ENCODE measurements at places on chromosomes 11 and 22.

GRCh38 chr22:28884747-28885350 is 1.5 kb downstream of the ZNRF3 start:
- no peak for DNase-seq

DNA sequence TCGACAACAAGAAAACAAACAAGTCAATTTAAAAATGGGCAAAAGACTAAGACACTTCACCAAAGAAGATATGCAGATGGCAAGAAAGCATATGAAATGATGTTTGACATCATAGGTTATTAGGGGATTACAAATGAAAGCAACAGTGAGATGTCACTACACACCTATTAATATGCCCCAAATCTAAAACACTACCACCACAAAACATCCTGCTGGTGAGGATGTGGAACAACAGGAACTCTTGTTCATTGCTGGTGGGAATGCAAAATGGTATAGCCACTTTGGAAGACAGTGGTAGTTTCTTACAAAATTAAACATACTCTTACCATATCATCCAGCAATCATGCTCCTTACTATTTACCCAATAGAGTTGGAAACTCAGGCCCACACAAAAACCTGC is 29.0 kb downstream of the PRRG4 start:
- no peak for DNase-seq

DNA sequence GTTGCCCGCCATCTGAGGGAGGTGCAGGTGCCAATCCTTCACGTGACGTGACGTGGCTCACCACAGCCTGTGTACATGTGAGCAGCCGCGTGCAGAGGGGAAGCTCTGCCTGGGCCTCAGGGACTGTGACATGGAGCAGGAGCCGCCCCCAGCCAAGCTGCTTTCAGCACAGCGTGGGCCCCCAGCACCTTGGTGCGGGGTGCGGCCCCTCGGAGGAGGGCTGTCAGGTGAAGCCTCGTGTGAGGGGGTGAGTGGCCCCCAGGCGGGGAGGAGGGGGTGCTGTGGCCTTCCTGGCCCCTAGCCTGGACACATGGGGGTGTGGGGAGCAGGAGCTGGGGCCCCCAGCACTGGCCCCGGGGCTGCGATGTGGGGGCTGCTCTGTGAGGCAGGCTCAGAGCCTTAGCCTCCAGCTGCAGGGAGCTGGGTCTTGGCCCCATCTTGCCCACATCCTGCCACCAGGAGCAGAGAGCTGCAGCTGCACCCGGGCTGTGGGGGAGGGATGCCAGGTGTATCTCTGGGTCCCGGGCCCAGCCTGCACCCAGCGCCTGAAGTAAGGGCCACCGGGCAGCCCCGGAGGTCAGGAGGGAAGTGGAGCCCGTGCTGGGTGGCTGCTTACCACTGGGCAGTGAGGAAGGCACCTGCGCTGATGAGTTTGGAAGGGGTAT is at the start of gene ADORA2A:
Gene ADORA2A (plus strand): TSS at position 100 of the 665 bp plus-strand sequence. CDS start 5,806 bp downstream, outside the sequence.
- DNase-seq: peak; percentile 67

- no peak for DNase-seq
These were observed 1.0 kb downstream of the MOGAT2 start for GRCh38 chr11:75718419-75719339.

DNA sequence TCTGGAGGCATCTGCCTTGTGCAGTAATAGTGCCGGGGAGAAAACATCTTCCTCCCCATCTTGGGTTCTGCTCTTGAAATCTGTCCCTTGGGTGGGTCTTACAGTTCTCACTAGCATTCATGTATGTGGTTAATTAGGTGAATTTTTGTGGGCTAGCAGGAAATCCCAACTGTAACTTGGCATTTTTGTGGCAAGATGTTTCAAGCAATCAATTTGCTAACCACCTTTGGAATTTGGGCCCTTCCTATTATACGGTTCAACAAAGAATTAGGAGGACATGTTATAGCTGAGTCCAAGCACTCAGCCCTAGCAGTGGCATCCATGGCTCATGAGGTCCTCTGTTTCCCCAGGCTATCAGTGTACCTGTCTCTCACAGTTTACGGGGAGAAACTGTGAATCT is 89.1 kb upstream of the MTNR1B start:
- no peak for DNase-seq

GRCh38 chr11:128407962-128408361 is 179.4 kb downstream of the ETS1 start:
- DNase-seq: no peak

GRCh38 chr11:92843455-92843854 is 126.0 kb upstream of the MTNR1B start:
- no peak for DNase-seq

- no peak for DNase-seq
These were observed 4.3 kb upstream of the OR52E1 start for GRCh38 chr11:5065027-5065426.

DNA sequence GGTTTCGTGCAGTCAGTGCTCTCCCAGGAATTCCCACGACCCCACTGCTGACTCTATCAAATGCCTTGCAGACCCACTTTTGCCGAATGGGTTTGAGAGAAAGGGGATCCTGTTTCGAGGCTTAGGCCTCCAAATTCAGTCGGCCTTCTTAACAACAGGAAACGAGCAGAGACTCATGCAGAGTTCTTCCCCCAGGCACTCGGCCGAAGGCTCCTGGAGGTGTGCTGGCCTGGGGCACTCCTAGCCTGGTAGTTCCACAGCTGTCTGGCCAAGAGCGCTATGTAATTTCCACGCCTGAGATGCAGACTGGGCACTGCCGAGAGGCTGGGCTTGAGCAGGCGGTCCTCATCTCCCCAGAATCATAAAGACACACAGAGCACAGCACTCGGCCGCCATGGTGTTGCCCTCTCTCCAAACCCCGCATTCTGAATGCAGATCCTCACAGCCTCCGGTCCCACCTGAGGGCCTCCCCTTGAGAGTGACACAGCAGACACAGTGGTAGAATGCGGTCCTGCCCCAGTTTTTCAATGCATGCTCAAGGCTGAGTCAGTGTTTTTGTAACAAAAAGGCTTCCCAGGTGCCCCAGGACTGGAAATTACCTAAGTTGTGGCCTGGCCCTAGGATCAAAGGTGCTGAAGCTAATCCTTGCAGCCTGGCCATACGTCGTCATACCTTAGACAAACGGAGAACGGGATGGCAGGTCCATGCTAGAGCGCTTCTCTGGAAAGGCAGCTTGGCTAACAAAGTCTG is 30.2 kb upstream of the BID start:
- DNase-seq: no peak

- DNase-seq: no peak
These were observed 396.4 kb downstream of the METTL15 start for GRCh38 chr11:28504555-28505110.

DNA sequence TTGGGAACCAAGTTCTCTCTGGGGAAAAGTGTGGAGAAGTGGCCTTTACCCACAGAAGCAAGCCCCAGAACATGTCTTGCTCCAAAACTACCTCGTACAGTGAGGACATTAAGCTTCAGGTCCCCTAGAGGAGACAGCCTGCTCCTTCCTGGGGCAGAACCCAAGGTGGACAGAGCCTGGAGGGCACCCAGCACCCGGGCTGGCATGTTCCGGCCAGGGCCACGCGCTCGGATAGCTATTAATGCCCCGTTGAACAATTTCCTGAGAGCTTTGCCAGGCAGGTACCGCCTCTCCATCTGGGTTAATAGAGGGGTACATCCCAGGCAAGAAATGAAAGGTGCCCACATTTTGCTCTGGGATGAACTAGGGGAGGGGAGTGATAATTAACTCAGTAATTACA is 169.0 kb upstream of the GRK3 start:
- DNase-seq: no peak

DNA sequence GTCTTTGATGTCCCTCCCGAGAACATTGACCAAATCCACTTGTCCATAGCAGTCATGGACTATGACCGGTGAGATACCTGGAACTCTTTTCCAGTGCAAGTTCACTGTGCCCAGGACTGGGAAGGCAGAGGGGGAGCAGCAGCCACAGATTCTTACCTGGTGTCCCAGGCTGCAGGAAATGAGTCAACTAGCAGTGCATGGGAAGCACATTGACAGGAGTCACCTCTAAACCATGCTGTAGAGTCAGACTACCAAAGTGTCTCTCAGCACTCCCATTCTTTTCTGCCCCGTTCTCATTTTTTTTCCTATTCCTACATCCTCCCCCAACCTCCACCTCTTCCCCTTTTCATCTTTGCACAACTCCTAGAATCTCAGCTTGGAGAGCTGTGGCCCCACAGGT is 67.2 kb upstream of the OLFML1 start:
- DNase-seq: no peak

DNA sequence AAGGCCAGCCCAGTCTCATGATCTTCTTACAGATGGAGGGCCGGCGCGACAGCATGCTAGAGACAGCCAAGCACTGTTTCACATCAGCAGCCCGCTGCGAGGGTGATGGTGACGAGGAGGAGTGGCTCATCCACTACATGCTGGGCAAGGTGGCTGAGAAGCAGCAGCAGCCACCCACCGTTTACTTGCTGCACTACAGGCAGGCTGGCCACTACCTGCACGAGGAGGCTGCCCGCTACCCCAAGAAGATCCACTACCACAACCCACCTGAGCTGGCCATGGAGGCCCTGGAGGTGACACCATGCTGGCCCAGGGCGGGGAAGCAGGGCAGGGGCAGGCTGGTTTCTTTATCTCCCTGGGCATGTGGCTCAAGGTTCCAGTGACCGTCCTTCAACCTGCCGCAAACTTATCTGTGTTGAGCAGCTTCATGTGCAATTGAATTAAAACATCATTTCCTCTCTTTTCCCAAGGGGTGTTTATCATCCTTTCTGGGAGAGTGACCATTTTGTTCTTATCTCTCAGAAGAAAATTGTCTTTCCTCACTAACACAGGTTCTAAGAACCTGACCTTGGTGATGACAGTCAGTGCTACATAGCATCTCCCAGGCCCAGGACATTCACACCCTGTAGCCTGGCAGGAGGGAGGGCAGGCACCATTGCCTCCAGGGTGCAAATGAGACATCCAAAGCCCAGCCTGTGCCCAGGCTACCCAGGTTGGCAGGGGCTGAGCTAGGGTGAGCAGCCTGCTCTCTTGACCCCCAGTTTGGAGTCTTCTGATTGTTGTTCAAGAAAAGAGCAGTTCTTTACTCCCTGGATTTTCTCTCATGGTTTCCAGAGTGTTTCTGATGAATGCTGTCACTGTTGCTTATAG is 80.7 kb downstream of the CABIN1 start:
- no peak for DNase-seq

- DNase-seq: no peak
These were observed 928.0 kb upstream of the FAT3 start for GRCh38 chr11:91296629-91297028.

- DNase-seq: no peak
These were observed 11.7 kb upstream of the OR56B4 start for GRCh38 chr11:6095798-6096197.

GRCh38 chr22:39183991-39184585 is 31.6 kb upstream of the CBX7 start:
- DNase-seq: no peak

- no peak for DNase-seq
These were observed 4.6 kb upstream of the ASCL3 start for GRCh38 chr11:8947230-8947943.

- no peak for DNase-seq
These were observed 3.7 kb upstream of the FLRT1 start for GRCh38 chr11:64032050-64032449.

- no peak for DNase-seq
These were observed 15.1 kb upstream of the AIFM3 start for GRCh38 chr22:20951932-20952380.

DNA sequence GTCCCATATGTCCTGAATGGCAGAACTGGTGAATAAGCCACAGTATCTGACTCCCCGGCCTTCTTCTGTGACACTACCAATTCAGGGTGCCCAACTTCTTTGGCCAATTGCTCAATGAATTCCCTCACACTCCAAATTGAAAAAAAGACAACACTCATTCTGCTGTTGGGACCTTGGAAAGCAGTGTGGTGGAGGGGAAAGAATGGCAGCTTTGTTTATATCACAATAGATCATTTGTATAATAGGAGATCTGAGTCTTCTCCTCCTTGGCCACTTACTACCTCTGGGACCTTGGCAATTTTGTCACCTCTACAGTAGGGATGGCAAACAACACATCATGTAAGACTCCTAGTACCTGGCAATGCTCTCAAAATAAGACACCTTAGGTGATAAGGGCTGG is 64.6 kb downstream of the OPCML start:
- no peak for DNase-seq

DNA sequence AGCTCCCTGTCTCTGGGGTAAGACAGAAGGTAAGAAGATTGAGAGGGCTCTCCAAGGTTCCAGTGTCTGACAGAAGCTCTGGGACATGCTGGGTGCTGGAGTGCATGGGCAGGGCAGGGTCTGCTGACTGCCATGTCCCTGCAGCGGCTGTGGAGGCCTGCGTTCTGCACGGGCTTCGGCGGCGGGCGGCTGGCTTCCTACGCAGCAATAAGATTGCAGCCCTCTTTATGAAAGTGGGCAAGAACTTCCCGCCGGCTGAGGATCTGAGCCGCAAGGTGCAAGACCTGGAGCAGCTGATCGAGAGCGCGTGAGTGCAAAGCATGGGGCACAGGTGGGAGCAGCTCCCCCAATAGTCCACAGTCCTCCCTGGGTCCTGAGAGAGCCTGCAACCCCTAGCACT is 41.5 kb downstream of the SGSM1 start:
- no peak for DNase-seq

GRCh38 chr11:45869551-45869950 is 15.9 kb upstream of the MAPK8IP1 start:
- no peak for DNase-seq

- no peak for DNase-seq
These were observed 19.4 kb upstream of the LMO1 start for GRCh38 chr11:8283100-8283464.

All from activated T-helper 1 cell treated with anti-CD3 and anti-CD28 coated beads, Interleukin-2, amount 50 U/mL, for 16 hours (primary cell).